Umbilical cord (tissue), 2 donors: ENCODE measurements at places on chromosomes 4 and X. TPM values are rescaled to one million over a fixed set of nuclear protein-coding genes. Genes with fewer than 3 reads are reported as not detected.

Gene GPR173
- not detected for total RNA-seq

Gene GABRG1
- total RNA-seq: 6.3 TPM

Gene ITIH6
- 0.48 TPM for total RNA-seq

DNA sequence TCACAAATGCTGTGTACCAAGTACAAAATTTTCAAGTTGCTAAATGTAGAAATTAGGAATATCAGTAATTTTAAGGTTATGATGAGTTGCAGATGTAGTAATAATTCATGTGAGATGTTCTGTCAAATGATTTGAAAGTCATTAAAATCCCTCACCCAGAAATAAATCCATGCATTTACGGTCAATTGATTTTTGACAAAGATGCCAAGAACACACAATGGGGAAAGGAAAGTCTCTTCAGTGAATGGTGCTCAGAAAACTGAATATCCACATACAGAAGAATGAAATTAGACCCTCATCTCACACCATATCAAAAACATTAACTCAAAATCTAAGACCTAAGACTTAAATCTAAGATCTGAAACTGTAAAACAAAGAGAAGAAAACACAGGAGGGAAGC is 12.9 kb upstream of the BMPR1B start:
- no peak for DNase-seq

DNA sequence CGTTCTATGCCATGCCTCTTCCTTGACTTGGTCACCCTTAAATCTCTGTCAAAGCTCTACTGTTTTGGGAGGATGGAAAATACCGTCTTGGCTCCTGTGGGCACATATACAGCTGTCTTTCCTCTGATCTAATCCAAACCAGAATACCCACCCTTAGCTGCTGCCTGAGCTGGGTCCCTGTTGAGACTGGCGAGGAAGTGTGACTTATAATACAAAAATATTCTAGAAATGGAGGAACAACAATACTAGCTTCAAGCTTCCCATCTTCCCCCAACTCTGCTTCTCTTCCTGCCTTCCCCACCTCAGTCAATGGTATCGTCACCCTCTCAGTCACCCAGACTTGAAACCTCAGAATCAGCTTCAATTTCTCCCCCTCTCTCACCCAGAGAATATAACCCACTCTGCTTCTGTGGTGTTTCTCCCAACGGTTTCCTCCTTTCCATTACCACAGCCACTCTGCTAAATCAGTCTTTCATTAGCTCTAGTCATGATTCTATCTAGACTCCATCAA is 599 bp upstream of the IL2RG start:
- no peak for DNase-seq

GRCh38 chrX:37420756-37421155 is 71.6 kb downstream of the PRRG1 start:
- no peak for DNase-seq

DNA sequence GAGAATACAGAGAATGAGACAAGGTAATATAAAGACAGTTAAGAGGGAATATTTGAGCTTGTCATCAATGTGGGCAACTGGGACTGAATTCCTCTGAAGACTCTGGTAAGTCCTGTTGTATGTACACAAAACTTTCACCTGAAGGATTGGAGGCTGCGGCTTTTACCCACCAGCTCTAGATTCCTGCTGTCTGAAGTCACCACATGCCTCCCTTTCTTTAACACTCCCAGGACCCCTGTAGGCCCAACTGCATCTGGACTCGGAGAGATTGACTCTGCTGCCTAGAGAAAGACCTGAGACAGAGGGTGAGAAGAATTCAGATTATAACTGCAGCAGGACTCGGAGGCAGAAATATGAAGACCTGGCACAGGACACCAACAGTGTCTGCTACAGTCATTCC is 1048.0 kb downstream of the PDHA2 start:
- no peak for DNase-seq

GRCh38 chr4:40195182-40196177 is 1.4 kb upstream of the RHOH start:
- DNase-seq: no peak

DNA sequence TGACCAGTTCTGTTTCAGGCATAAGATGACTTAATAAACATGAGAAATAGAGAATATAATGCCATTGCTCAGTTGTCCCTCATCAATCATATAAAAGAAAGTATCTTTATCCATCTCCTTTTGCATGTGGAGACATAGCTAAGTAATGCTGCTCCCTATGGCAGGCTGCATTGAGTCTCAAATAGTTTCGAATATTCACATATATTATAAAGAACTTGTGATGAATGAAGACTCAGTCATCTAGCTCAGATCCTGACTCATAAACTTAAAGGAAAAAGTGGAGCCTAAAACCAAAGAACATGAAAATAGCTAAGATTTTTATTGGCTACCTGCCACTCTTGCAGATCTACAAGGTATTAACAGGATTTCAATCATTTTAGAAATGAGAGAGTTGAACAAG is 11.7 kb upstream of the TLL1 start:
- no peak for DNase-seq

DNA sequence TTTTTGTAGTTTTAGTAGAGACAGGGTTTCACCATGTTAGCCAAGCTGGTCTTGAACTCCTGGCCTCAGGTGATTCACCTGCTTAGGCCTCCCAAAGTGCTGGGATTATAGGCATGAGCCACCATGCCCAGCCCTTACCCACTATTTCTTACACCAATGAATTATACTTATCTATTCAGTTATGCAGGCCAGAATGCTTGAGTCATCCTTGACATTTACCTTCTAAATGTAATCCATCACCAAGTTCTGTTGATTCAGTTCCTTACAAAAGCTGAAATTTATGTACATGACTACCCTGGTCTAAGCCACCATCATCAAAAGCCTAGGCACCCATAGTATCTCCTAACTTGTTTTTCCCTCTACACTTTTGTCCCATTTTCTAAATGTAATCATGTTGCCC is 585.7 kb downstream of the IL15 start:
- DNase-seq: no peak

DNA sequence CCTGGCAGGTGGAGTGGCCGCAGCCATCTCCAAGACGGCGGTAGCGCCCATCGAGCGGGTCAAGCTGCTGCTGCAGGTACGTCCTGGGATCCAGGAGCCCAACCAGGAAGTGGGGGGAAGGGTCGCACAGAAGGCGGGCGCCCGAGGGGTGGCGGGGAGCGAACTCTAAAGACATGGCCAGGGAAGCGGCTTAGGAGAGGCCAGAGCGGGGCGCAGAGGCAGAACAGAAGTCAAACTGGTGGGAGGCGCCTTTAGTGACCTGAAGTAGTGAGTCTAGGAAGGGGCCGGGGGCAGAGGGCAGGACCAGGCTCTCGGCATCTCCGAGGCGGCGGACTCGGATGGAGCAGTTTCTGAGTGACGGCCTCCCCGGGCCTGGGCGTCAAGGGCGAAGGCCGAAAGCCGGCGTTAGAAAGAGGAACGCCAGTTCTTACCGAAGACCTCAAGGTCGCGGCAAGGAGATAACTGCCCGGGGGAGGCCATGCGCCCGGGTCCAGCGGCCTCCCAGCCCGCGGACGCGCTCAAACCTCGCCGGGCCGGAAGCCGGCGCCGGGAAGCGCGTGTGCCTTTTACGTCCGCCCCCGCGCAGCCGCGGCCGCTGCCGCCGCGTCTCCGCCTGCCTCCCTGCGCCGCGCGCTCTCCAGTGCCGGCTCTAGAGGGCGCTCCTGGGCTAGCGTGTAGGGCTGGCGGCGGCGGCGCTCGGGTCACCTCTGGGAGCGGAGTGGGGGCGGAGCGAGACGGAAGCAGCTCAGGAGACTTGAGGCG is 488 bp downstream of the SLC25A5 start:
- peak; percentile 89 for DNase-seq

GRCh38 chr4:77600521-77601451 is 4.8 kb upstream of the CXCL13 start:
- DNase-seq: no peak

Gene LNX1
- 30.8 TPM for total RNA-seq

Gene MMAA
- 14.0 TPM for total RNA-seq

DNA sequence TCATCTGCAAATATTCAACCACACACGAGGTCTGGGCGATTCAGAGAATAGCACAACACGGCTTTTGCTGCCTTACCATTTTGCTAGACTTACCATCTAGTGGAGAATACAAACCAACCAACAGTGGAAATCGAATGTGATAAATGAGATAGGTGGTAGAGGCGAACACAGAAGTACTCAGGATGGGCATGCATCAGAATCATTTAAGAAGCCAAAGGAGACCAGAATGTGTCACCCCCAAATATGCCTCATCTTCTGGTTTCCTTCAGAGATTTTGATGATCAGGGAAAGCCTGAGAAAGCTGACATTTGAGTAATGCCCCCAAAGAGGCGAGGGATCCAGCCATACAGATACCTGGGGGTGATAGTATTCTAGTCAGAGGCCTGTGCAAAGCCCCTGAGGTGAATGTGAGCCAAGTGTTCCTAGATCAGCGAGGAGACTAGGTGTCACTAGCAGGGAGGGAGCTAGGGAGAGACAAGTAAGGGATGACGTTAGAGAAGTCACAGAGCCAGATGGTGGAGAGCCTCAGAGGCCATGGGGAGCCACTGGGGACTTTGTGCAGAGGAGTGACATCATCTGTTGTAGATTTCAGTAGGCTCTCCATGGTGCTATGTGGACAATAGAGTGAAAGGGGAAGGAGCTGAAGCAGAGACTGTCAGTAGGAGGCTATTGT is 1.7 kb downstream of the MTMR1 start:
- DNase-seq: no peak

DNA sequence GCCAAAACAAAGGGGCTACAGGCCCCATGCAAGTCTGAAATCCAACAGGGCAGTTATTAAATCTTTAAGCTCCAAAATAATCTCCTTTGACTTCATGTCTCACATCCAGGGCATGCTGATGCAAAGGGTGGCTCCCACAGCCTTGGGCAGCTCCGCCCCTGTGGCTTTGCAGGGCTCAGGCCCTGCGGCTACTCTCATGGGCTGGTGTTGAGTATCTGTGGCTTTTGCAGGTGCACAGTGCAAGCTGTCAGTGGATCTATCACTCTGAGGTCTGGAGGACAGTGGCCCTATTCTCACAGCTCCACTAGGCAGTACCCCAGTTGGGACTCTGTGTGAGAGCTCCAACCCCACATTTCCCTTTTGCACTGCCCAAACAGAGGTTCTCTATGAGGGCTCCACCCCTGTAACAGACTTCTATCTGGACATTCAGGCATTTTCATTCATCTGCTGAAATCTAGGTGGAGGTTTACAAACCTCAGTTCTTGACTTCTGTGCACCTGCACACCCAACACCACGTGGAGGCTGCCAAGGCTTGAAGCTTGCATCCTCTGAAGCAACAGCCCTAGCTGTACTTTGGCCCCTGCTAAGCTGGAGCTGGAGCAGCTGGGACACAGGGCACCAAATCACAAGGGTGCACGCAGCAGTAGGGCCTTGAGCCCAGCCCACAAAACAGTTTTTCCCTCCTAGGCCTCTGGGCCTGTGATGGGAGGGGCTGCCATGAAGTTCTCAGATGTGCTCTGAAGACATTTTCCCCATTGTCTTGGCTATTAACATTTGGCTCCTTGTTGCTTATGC is 154.8 kb upstream of the PDE5A start:
- no peak for DNase-seq

DNA sequence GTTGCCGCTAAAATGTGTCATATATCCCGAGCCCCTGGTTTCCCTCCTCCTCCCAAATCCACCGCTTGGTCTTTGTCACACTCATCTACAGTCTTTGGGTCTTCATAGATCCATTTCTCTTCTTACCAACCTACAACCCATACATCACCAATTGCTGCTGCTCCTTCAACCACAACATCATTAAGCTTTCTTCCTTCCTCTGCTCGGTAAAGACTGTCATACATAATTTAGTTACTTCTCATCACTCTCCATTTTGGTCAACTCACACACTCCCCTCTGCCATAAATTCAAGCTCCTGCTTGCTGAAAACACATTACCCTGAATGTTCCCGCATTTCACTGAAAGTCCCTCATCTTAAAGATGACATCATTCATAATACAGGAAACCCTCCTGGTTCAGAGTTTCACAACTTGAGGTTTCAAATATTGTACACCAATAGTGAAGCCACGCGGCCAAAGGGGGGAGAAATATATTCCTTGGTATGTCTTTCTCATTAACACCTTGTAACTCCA is 1.7 kb upstream of the DCTD start:
- no peak for DNase-seq

DNA sequence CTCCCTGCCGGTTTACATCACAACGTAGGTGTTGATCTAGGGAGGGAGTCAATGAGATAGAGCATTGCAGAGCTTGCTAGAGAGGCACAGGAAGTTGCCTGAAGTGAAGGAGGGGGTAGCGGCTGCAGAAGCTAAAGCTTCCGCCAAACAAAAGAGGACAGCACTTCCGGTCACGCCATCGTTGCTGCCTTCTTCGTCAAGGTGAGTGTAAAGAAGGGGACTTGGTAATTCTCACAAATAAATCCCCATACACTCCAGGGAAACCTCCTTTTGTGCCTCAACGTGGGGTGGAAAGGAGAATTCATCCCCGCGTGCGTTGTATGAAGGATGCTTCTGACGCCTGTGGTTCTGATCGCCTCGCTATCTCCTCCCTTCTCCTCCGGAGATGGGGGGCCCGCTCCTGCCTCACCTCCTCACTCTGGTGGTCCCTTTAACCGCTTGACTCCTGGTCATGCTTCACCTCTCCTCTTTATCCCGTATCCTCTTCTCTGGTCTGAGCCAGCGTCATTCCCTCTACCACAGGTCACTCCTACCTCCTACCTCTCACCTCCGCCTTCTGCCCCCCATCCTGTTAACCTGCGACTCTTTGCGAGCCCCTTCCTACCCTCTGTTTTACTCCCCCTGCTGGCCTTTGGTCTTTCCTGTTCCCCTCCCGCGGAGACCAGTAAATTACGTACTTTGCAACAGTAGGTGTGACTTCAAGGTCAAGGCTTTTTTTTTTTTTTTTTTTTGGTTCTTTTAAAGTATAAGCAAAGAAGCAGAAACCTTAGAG is 59.9 kb downstream of the GSPT2 start:
- peak; percentile 60 for DNase-seq

DNA sequence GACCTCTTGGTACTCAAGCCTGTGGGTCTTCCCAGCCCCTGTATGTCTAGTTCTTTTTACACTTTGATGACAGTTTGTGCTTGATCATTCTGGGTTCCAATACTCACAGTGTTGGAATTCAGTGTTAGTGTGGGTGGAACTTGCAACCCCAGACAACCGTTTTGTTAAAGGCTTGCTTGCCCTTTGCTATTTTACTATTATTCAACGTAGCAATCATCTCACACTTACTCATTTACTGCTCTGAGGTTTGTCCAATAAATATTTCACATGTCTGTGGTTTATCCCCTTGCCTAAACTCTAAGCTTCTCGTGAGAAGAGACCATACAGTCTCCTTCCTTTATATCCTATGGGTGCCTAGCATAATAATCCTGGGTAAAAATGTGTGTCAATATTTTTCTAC is 15.3 kb downstream of the CCNG2 start:
- DNase-seq: peak; percentile 79

GRCh38 chr4:55409468-55410171 is 13.9 kb downstream of the TMEM165 start:
- DNase-seq: peak; percentile 44

GRCh38 chr4:20412072-20412471 is 160.4 kb downstream of the SLIT2 start:
- no peak for DNase-seq

- DNase-seq: no peak
These were observed 22.3 kb upstream of the VSIG1 start for GRCh38 chrX:108022491-108023089.

Gene DMRTC1B
- 6.3 TPM for total RNA-seq

GRCh38 chr4:129342819-129343408 is 247.0 kb downstream of the C4orf33 start:
- peak; percentile 33 for DNase-seq

Gene MAGEA6
- total RNA-seq: not detected
